HT-29 (cell line): ENCODE measurements at places on chromosomes 12 and 14. TPM values are rescaled to one million over a fixed set of nuclear protein-coding genes. Genes with fewer than 3 reads are reported as not detected.

DNA sequence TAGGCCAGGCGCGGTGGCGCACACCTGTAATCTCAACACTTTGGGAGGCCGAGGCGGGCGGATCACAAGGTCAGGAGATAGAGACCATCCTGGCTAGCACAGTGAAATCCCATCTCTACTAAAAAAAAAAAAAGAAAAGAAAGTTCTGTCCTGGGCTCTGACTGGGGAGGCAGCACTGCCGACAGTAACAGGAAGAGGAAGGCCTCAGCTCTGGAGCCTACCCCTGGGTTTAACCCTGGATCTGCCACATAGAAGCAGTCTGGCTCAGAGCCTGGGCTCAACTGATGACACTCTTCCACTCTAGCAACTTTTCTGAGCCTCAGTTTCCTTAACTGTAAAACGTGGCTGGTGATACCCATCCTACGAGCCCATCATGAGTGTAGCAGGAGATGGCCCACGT lies 60.5 kb downstream of the ACTN1 start:
- no peak for DNase-seq

GRCh38 chr14:30996892-30997659 lies 28.4 kb upstream of the AP4S1 start:
- no peak for DNase-seq

GRCh38 chr12:79690142-79690637 lies 574 bp downstream of the PAWR start:
- peak; percentile 47 for DNase-seq

DNA sequence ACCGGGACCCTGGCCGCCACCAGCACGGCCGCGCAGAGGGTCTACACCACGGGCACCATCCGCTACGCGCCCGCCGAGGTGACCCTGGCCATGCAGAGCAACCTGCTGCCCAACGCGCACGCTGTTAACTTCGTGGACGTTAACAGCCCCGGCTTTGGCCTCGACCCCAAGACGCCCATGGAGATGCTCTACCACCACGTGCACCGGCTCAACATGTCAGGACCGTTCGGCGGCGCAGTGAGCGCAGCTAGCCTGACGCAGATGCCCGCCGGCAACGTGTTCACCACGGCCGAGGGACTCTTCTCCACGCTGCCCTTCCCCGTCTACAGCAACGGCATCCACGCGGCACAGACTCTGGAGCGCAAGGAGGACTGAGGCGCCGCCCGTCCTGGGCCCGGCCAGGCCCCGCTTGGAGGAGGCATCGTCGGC lies 150.1 kb downstream of the EGLN3 start:
- no peak for DNase-seq

DNA sequence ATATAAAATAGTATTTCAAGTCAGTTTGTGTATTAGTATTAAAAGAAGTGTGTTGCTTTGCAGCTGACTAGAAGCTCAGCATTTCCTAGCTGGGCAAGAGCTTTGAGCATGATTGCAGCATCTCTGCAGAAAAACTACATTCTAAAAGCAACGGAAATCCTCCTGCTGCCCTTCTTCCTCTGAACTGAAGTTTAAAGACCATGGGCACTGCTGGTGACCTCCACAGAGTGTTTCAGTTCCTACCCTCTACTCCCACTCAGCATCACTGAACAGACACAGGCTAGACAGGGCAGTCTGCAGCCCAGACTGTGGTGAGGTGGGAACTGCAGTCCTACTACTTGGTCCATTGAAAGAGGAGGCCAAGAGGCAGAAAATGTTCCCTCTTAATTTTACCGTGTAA lies 59.0 kb downstream of the FAR2 start:
- DNase-seq = no peak

GRCh38 chr14:85024931-85025330 lies 505.0 kb upstream of the FLRT2 start:
- DNase-seq = no peak

DNA sequence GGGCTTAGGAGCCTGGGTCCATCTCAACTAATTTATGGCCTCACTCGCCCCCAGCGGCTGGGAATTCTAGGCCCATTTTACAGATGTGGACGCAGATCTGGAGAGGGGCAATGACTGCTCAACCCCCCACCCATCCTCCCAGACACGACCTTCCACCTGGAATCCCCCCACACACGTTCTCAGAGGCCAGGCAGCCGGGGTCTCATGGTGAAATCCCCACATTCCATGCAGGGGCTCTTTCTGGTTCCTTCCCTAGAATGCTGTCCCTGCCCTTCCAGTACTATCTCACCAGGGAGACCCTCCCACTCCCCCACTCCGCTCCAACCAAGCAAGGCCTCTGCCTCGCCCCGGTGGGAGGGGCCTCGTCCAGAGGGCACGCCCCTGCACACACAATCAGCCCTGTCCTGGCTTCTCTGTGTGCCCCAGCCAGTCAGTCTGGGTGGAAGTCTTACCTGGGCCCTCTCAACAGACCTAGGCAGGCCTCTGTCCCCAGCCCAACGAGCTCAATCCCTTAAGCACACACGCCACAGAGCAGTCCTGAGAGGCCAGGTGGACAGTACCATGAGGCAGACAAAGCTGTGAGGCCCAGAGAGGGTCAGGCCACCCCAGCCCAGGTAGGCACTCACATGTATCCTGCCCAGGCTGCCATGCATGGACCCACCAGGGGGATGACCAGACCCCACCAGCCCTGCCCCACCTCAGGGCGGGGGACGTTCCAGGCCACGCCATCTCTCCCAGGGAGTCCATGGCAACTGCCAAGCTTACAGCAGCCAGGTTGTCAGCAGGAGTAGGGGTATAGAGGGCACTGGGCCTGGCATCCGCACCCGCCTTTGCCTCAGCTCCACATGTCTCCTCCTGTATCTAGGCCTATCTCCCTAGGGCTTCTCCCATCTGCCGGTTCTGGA lies 1.3 kb upstream of the ANKRD9 start:
- DNase-seq = peak; percentile 67

DNA sequence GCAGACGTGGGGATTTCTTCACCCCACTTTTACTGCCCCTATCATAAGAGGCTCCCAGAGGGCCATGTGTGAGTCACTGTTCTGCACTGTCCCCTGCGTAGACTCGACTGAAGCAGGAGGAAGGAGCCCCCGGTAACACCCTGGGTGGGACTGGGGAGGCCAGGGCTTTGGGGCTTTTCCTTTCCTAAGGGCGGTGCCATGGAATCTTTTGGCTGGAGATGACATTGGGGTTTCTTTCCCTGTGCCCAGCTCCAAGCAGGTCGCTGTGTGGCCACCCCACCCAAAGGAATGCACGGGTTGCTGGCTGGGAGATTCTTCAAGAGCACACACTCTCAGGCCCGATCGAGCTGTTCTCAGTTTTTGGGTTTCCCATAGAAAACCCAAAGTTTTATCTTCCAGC lies 62.3 kb upstream of the RIN3 start:
- no peak for DNase-seq

DNA sequence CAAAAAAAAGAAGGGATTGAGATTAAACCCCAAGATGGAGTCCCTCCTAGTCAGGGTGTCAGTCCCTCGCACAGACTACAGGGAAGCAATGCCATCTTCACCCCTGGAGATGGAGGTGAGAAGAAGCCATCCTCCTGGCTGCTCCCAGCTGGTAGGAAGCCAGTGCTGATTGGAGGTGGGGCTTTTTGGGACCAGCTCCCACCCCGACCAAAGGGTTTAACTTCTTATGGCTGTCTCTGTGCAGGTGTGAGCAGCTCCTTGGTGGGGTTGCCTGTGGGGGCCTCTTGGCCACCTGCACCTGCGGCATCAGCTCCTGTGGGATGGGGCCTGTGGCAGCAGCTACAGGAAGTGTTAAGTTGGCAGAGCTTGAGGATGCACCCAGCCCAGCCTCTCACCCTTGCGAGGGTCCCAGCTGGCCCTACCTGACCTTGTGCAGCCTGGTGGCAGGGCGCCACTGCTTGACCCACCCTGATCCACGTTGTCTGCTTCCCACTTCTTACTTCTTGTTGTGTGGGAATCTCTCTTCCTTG lies 3.8 kb upstream of the KRT86 start:
- no peak for DNase-seq

- no peak for DNase-seq
These were observed 379.1 kb downstream of the NELL2 start for GRCh38 chr12:44497044-44497443.

GRCh38 chr14:99391671-99392070 lies 89.0 kb downstream of the SETD3 start:
- DNase-seq = no peak

- DNase-seq = no peak
These were observed 524.8 kb downstream of the FUT8 start for GRCh38 chr14:65937079-65937959.

DNA sequence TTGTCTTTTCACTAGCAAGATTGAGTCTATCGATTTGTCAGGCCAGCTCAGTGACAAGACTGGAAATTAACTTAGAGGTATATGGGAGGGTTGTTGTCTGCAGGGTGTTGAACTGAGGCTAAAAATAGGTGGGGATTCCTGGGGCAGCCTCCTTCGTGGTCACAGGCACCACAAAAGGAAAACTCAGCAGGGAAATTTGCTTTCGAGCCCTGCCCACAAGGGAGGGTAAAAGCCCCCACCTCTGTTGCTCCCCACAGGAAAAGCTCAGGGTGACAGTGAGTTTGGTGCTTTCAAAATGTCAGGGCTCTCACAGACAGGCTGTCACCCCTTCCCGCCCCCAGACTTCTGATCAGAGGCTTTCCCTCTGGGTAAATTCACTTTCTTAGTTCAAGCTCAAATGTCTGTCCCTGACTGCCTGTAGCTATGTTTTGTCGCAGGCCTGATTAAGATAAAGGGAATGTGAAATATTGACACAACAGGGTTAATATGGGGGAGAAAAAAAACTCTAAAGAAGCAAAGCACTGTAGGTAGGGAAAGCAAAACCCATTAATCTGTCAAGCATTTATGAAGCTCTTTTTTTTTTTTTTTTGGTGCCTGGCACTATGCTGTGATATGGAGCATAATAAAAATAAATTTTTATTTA lies 11.7 kb upstream of the NFKBIA start:
- DNase-seq = no peak

GRCh38 chr14:22837750-22838538 lies 1.6 kb downstream of the MMP14 start:
- DNase-seq = no peak

DNA sequence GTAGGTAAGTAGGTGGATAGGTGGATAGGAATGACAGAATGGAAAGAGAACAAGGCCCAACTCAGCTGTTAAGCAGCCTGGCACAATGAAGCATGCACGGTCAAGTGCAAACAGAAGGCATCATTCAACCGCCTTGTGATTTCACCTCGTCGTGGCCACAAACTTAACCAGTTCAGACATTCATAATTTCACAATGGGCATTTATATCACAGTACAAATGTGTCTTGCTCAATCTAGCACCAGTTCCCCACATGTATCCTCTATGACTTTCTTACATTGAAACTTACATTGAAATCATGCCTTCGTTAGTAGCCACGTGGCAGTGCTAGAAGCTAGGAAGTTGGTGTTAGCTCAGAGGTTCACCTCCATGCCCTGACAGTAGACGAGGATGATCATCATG lies 207.5 kb downstream of the ETV6 start:
- no peak for DNase-seq

- no peak for DNase-seq
These were observed 15.1 kb upstream of the RPLP0 start for GRCh38 chr12:120215766-120216735.

- DNase-seq = peak; percentile 4
These were observed 143.4 kb upstream of the C14orf180 start for GRCh38 chr14:104436047-104436591.

- no peak for DNase-seq
These were observed 2.2 kb downstream of the ZC3H10 start for GRCh38 chr12:56120158-56120846.

DNA sequence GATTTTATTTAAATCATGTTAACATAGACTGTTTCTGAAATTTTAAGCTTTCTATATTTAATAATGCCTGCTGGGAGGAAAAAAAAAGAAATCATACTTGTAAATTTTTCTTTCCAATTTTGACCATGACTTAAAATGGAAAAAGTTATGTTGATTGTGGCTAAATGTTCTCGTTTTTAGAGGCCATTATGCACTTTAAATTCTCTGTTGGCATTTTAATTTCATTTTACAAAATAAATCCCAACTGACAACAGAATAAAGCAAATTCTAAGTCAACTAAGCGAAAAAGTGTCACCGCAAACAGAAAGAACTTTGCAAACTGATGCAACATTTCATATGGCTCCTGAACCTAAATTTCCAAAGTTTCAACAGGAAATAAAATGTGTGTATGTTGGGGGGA lies 74.8 kb upstream of the G2E3 start:
- no peak for DNase-seq

DNA sequence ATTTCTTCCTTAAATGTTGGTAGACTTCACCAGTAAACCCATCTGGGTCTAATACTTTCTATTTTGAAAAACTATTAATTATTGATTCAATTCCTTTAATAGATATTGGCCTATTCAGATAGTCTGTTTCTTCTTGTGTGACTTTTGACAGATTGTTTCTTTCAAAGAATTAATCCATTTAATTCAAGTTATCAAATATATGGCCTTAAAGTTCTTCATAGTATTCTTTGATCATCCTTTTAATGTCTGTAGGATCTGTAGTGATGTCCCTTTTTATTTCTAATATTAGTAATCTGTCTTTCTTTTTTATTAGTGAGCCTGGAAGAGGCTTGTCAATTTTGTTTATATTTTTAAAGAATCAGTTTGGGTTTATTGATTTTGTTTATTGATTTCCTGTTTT lies 190.0 kb downstream of the SLC38A4 start:
- no peak for DNase-seq

DNA sequence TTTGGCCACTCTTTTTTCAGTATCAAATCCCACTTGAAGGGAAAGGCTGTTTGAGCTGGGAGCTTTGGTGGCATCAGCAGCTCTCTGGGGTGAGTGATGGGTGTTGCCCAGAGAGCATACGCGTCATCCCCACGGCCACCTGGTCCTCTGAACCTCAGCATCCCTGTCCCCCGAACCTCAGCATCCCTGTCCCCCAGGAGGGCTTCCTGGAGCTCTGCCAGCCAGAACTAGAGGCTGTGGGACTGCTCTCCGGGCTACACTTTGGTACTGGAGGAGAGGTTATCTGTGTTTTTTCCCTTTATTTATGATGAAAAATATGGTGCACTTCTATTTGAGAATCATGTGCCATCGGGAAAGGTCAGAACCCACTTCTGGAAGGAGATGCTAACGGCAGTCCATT lies 131.5 kb upstream of the RTL1 start:
- no peak for DNase-seq

- no peak for DNase-seq
These were observed 12.8 kb downstream of the VCPKMT start for GRCh38 chr14:50103558-50103957.

DNA sequence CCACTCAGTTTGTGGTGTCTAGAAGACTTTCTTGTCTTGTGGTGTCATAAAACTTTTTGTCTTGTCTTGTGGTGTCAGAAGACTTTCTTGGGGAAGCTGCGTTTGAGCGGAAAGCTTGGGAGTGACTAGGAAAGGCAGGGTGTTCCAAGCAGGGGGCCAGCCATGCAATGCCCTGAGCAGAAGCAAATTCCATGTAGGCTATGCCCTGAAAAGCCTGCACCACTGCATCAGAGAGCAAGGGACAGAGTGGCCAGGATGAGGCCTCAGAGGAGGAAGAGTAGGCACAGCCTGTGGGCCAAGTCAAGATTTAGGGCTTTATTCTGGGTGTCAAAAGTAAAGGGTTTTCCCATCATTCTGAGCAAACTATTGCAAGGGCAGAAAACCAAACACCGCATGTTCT lies 14.5 kb downstream of the KRT8 start:
- peak; percentile 49 for DNase-seq

The SLC10A1 gene
- total RNA-seq = not detected in 2 replicates

The CAPZA3 gene
- total RNA-seq = not detected in 2 replicates

The KLRD1 gene
- total RNA-seq = not detected in 2 replicates

The ADAM21 gene
- total RNA-seq = not detected in 2 replicates

The ENTPD5 gene
- total RNA-seq = 11.3 and 11.4 TPM in 2 replicates

The RBP5 gene
- 0.41 TPM in 1 of 2 replicates, not detected in the other for total RNA-seq

The TNS2 gene
- 57.7 and 71.9 TPM in 2 replicates for total RNA-seq

The TAS2R14 gene
- total RNA-seq = 1.4 and 1.8 TPM in 2 replicates

The VDR gene
- total RNA-seq = 15.3 and 15.4 TPM in 2 replicates

The TAS2R43 gene
- 0.51 and 1.7 TPM in 2 replicates for total RNA-seq
